ENCODE measurements at places on chromosomes 5 and 9.

GRCh38 chr5:142716963-142717362, 31.1 kb upstream of the FGF1 start:
- no peak for DNase-seq

DNA sequence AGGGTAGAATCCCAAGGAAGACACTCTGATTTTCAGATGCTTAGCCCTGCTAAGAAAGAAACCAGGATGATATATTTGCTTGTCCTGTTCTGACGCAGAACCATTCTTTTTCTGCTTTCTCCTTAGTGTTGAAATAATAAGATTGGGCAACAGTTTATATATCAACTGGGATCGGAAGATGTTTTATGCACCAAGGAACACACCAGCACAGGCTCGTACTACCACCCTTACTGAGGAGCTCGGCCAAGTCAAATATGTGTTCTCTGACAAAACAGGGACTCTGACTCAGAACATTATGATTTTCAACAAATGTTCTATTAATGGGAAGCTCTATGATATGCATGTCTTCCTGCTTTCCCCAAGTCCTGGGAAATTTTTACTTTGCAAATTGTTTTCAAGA, 19.0 kb upstream of the RUSC2 start:
- no peak for DNase-seq

- DNase-seq, result no peak
These were observed 617.2 kb downstream of the NR2F1-AS1 start for GRCh38 chr5:92963800-92964199.

GRCh38 chr9:106918825-106919509, 56.0 kb downstream of the ZNF462 start:
- no peak for DNase-seq

DNA sequence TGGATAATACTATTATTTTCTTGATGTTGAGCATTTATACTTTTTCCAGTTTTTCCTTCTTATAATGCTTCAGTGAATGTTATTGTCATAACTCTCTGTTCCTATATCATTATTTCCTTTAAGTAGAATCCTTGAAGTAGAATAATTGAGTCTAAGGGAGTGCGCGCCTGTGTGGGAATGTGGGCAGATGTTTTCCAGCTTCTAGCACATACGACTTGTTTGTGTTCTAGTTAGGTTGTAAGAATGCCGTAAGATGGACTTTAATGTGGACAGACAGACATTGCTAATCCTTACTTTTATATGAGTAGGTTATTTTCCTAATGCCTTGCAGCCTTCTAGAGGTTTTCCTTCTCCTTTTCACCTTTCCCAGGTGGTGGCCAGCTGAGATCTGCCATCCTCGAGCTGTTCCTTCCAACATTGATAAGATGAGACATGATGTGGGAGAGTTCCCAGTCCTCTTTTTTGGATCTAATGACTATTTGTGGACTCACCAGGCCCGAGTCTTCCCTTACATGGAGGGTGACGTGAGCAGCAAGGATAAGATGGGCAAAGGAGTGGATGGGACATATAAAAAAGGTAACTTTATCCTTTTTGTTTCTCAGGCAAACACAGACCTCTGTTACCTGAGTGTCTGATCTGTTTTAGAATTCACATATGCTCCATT, 34.2 kb downstream of the RAB24 start:
- DNase-seq, result no peak

- no peak for DNase-seq
These were observed 22.7 kb downstream of the TERT start for GRCh38 chr5:1272201-1272600.

- no peak for DNase-seq
These were observed 11.6 kb upstream of the TYRP1 start for GRCh38 chr9:12681620-12682019.
